ENCODE measurements at places on chromosomes 2 and 18. TPM values are rescaled to one million over a fixed set of nuclear protein-coding genes. Genes with fewer than 3 reads are reported as not detected.

MPPE1 gene
- 17.6 TPM for total RNA-seq

SERPINB5 gene
- not detected for total RNA-seq

MFSD2B gene
- total RNA-seq, result not detected

DNA sequence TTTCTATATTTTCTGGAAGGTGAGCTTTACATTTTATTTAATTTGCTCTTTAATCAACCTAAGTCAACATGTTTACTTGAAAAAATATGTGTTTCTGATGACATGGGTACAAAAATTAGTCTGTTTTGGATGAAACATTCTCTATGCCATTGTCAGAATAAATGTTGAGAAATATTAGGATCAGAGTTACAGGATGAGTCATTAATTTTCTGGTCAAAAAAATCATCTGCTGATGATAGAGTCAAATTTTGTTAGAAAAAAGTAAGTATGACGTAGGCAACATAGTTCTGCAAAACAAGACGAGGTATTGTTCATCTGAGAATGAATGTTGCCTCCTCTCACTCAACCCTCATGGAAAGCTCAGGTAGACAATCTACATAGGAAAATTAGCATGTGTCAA lies 107.6 kb upstream of the CAVIN2 start:
- DNase-seq, result no peak

DNA sequence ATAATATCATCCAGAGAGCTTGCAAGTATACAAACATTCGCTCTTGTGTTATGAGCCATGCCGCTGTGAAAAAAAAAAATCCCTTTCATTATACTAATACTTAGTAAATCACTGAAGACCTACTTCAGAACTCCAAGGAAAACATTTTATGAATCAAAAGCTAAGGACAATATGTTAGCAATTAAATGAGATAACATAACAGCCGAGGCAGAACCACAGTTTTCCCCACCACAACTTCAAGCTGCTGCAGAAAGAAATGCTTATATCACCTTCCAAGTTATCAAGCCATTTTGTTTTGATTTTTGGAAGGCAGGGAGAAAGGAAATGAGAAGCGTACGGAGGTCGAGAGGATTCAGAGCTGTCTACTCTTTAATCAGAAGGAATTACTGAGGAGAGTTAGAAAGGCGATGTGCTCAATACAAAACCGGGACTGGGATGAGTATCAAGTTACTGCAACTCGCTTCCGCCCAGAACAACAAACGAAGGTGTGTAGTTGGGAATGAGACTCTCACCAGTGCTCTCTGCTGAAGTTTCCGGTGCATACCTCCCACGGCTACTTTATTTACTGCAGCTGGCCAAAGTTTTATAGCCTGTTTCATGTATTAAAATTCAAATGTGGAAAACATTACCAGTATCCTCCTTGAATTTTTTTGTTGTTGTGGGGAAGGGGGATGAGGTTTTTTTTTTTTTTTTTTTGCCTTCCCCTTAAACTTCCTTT lies 292.2 kb upstream of the CCDC68 start:
- no peak for DNase-seq

DNA sequence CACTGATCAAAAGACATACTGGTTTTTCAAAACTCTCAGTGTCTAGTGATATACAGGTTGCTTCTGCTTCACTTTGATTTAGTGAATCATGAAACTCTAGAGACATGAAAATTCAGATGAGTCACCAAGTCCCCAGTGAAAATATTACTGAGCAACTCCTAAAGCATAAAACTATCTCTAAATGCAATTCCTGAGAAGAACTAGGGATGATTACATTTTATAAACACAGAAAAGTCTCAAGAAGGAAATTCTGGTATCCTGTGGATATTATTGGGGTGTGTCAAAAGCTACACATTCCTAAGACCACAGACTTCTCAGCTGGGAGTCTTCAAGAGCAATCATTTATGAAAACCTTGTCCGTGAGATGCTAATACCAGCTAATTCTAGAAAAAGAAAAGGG lies 9.7 kb downstream of the LRRTM4 start:
- no peak for DNase-seq

- DNase-seq, result no peak
These were observed 8.1 kb downstream of the SMAD7 start for GRCh38 chr18:48942554-48943261.

All from occipital lobe (tissue), 3 donors.